ENCODE measurements at places on chromosomes 11 and 22.

- no peak for DNase-seq
Measured at GRCh38 chr11:110463153-110463552, 33.4 kb downstream of the FDX1 start.

DNA sequence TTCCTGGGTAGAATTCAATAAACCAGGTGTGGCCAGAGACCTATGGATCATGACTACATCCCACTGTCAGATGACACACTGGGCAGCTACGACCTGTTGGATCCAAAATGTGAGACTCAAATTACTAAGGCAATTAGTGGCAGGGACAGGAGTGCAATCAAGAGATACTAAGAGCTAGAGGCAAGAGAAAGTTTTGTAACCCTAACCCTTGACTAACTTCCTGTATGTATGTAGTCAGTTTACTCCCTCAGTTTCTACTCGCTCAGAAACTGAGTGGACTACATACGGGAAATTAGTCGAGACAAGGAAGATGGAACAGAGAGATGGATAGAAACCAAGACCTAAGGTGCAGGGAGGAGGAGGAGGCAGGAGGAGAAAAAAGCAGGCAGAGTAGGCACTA is 2.7 kb downstream of the CYB5R2 start:
- DNase-seq: no peak

DNA sequence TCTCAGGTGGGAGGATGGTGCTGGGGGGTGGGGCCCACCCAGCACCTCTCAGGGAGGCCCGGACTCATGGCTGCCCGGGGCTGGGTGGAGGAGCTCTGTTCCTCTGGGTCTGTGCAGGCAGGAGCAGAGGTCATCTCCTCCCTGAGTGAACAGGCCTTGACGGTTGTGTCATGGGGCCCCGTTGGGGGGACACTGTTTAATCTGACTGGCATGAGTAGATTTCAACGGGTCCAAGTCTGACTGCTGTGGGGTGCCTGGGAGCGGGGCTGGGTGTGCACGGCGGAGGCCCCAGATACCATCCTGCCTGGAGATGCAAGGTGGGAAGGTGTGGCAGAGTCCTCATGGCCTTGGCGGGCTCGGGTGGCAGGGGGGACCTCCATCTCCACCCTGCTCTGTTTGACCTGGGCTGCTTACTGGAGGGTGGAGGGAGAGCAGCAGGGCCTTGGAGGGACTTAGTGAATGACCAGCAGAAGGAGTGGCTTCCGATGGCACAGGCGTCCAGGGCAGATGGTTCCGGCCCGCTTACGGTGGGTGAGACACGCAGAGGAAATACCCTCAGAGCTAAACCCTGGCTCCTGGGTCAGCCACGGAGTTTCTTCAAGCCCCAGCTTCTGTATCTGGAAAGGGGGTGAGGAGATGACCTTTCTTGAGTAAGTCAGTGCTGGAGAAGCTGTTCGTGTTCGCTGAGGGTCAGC is 48.7 kb downstream of the SMIM38 start:
- DNase-seq: no peak

GRCh38 chr11:73907191-73907590 is 30.4 kb downstream of the PAAF1 start:
- no peak for DNase-seq

DNA sequence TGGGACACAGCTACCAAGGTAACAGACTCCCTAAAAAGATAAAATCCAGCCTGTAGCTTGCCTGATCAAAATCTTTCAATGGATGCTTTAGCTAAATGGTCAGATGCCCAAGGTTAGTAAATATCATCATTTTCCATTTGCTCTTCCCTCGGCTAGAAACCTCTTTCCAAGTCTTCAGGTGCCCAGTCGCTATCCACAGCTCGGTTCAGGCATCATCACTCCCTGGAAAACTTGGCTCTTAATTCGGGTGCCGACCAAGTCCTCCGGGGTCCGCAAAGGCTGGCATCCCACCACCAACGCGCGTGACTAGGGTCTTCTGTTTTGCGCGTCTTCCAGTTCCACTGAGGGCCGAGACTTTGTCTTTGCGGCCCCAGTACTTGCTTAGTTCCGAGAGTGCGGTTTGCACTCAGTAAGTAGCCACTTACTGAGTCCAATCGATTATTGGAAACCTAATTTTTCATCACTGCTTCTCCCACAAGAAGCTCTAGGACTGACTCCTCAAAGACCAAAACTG is 44.3 kb downstream of the OR4D9 start:
- no peak for DNase-seq

DNA sequence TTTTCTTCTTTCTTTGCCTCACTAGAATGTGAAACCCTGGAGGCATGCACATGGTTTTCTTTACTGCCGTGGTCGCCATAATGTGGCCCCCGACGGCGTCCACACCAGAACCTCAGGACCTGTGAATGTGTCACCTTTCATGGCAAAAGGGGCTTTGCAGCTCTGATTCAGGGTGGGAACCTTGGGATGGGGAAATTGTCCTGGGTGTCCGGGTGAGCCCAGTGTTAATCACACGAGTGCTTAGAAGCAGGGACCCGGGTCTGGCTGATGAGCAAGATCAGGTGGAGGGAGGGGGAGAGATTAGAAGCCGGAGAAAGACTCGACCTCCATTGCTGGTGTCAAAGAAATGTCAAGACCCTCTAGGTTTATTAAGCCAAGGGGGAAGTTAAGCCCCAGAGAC is 74.7 kb upstream of the SHISAL1 start:
- DNase-seq: no peak

- DNase-seq: no peak
Measured at GRCh38 chr11:30018495-30018894, 1.7 kb upstream of the KCNA4 start.

GRCh38 chr11:125451400-125452124 is 44.5 kb downstream of the FEZ1 start:
- DNase-seq: no peak

DNA sequence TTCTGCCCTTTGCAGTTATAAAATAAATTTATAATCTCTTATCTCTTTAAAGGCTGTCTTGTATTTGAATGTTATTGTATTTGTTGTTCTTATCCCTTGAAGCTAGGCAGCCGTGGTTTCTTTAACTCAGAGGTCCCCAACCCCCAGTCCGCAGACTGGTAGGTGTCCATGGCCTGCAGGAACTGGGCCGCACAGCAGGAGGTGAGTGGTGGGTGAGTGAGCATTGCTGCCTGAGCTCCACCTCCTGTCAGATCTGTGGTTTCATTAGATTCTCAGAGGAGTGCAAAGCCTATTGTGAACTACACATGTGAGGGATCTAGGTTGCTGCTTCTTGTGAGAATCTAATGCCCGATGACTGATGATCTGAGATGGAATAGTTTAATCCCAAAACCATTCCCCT is 380.0 kb upstream of the CCDC90B start:
- no peak for DNase-seq
